ENCODE measurements at places on chromosomes 13 and 19.
A peak's percentile ranks its signal among the peaks of the same experiment; 100 is the strongest.

DNA sequence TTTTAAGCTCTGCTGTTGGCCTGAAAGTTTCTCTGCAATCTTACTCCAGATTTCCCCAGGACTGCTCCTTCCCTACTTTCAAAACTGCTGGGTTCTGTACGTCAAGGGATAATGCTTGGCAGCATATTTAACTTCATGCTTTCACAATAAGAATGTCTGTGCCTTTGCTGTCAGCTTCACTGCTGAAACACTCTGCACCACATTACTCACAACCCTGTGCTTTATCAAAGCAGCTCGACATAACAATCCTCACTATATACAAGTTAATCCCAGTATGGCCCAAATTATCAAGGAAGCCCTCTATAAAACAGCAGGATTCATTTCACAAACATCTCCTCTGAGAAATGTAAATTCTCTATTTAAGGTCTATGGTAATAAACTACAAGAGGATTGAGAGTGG lies 17.5 kb downstream of the LATS2 start:
- no peak for DNase-seq

- no peak for DNase-seq
Observed at GRCh38 chr19:43416951-43417623, 2.4 kb downstream of the TEX101 start.

DNA sequence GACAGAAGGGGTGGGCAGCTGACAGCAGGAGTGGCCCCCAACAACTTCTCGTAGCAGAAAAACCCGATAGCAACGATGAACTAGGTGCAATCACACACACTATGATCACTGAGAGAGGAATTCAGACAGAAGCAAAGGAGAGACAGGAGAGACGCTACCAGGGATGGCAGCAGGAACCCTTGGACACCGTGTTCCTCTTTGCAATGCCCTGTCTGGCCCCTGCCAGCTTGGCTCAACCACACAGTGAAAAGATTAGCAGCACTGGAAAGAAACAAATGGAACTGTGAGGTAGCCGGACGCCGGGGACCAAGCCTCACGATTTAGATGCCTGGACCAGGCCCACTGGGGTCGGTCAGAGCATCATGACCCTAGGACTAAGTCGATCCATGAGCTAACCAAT lies 23.6 kb downstream of the DCAF15 start:
- DNase-seq, result no peak

DNA sequence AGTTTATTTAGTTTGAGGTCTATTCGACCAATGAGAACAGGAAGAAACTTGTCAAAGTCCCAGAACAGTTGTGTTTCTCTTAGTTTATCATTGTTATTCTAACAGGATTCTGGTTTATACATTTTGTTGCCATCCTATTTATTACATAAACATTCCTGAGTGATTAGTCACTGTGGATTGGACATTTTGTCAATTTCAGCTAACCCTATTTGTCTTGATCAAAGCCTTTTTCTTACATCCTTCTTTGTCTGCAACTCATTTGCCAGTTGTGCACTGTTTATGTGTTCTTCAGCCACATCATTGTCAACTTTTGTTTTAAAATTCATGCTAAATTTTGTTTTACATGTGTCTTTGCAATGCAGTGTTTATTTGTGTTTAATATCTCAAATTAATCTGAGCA lies 886.0 kb upstream of the SLC10A2 start:
- DNase-seq, result no peak

DNA sequence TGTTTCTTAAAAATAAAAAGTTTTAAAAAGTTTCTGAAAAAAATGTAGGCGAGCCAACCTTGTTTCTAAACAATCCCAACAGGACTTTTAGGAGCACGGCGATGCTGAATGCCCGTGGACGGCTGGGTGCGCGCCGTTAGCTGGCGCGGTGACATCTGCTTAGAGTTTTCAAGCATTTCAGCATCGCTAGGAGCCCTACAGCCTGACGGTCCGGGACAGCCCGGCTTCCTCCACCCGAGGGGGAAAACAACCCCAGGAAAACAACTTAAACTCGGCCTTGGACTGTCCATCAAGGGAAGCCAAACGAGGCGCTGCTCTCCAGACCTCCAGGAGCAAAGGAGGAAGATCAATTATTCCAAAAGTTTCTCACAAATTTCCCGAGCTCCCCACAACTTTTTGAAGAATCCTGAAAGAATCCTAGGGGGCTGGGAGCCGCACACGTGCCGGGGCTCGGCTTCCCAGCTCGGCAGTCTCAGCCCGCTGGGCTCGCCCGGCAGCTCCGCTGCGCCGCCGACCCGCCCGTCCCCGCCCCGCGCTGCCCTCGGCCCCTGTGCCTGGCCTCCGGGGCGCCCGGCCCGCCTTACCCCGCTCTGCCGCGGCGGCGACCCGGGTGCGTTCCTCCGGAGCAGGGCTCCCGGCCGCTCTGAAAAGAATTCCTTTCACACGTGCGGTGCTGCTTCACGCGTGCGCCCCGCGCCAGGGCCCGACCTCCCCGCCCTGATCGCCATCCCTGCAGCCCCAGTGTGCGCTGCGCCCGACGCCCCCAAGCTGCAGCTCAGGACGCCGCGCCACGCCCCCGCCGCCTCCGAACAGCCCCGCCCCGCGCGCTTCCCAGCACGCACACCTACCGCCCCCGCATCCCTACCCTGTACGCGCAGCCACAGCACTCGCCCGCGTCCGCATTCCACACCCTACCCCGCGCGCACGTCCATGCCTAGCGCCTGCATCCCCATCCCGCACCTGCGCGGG lies at the start of gene GJA3:
Gene GJA3, minus strand, starts transcription at position 747 of the 969 bp plus-strand sequence. CDS start 17,764 bp downstream, outside the sequence.
- peak; percentile 49 for DNase-seq

- peak; percentile 92 for DNase-seq
Observed at GRCh38 chr19:47112166-47112996, 1.2 kb downstream of the ZC3H4 start.

- no peak for DNase-seq
Observed at GRCh38 chr13:67045357-67045756, 184.8 kb downstream of the PCDH9 start.

DNA sequence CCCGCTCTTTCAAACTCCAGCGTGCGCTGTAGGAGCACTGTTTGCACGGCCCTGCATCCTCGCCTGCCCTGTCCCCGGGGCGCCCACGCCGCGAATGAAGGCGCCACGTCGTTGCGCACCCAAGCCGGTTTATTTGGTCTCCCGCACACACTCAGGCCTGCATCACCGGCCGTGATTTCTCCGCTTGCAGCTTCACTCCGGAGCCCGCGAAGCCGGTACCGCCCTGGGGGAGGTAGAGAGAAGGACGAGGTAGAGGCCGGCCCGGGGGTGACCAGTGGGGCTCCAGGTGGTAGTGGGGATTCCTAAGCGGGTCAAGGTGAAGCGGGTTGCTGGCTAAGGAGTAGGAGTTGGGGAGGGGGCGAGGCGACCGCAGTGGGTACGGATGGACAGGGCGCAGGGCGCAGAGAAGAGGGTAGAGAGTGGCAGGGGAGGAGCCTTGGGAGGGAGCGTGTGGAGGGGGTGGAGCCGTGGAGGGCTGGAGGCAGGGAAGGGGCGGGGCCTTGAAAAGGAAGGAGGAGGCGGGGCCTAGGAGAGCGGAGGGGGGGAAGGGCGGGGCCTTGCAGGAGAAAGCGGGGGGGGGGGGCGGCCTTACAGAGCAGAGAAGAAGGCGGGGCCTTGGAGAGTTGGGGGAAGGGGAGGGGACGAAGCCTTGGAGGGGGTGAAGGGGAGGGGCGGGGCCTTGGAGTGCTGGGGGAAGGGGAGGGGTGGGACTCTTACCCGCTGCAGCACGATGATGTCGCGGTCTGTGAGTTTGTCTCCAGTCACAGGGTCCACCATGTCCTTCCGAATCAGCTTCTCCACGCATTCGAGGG lies 24.6 kb downstream of the NOSIP start:
- DNase-seq, result peak; percentile 86

GRCh38 chr19:40585241-40585981 lies 8.7 kb downstream of the SHKBP1 start:
- DNase-seq, result no peak

- DNase-seq, result no peak
Observed at GRCh38 chr13:110346661-110347067, 39.6 kb downstream of the COL4A2 start.

DNA sequence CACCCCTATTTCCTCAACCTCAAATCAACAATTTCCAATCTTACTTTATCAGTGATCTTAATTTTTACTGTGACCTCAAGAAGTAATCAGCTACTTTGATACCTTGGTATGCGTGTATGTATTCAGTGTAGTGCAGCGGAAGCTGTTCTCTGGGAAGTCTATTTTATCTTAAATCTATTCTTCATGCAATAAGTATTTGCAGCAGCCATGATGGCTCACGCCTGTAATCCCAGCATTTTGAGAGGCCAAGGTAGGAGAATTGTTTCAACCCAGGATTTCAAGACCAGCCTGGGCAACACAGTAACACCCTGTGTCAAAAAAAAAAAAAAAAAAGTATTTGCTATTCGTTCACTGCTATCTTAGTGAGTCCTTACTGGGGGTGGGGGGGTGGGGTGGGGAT lies 6.5 kb downstream of the SLC25A30 start:
- DNase-seq, result no peak

DNA sequence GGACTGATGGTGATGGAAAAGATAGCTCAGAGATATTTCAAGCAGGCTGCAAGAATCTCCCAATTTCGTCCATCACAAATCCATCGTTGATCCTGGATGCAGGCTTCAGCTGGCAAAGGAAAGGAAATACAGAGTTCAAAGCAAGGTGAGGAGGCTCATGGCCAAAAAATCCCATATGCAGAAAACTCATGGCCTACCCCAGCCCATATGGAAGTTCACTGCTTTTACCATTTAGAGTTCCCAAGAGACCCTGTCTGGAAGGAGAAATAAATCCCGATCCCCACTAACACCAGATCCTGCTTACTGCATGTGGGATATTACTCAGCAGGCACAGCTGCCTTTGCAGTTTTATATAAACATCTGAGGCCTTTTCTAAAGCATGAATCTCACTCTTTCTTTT lies 412.9 kb upstream of the SPRY2 start:
- DNase-seq, result no peak

GRCh38 chr13:101575581-101575980 lies 123.1 kb downstream of the ITGBL1 start:
- DNase-seq, result no peak

DNA sequence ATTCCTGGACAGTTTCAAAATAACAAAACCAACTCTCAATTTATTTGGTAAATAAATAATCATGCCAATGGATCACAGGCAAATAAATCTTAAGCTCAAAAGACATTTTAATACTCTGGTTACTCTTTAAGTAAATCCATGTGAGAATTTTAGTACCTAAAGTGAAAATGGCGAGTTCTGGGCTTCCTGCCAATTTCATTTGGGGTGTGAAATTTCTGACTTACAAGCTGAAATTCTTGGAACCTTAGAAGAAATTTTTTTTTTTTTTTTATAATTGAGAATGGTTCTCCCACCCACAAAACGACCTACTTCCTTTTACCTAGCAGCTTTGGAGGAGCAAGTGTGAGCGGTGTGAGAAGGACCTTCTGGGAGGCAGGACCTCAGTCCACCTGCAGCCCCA lies 354.5 kb upstream of the NBEA start:
- DNase-seq, result no peak

DNA sequence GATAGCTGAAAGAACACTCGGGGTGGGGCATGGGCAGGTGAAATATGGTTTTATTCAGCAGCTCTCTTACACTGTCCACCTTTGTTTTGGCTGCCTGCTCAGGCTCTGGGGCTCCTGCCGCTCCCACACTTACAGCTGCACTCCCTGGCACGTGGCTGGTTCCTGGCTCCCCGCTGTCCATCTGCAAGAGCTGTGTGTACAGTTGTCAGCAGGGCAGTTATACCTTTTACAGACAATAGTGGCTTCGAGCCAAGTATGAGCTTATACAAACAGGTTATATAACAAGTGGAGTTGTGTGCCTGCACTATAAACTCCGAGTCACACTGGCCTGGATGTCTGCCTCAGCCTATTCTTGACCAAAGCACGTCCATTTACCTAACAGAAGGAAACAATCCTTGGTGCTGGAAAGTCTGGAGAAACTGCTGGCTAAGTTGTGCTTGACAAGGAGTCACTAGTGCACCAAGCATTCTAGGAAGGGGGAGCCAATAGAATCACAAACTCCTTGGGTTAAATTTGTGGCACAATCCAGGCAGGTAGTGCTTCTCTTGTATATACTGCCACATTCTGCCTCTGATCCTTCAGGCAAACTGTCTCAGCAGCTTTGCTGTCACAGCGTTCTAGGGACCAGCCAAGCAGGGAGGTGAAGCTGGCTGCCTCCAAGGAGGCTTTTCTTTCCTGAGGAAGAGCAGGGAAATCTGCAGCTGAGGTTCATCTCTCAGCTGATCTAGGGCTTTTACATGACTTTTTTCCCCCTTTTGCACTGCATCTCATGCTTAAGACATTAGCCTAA lies 68.2 kb downstream of the NHLRC3 start:
- no peak for DNase-seq

- DNase-seq, result no peak
Observed at GRCh38 chr13:113777311-113778260, 18.6 kb downstream of the TMEM255B start.

DNA sequence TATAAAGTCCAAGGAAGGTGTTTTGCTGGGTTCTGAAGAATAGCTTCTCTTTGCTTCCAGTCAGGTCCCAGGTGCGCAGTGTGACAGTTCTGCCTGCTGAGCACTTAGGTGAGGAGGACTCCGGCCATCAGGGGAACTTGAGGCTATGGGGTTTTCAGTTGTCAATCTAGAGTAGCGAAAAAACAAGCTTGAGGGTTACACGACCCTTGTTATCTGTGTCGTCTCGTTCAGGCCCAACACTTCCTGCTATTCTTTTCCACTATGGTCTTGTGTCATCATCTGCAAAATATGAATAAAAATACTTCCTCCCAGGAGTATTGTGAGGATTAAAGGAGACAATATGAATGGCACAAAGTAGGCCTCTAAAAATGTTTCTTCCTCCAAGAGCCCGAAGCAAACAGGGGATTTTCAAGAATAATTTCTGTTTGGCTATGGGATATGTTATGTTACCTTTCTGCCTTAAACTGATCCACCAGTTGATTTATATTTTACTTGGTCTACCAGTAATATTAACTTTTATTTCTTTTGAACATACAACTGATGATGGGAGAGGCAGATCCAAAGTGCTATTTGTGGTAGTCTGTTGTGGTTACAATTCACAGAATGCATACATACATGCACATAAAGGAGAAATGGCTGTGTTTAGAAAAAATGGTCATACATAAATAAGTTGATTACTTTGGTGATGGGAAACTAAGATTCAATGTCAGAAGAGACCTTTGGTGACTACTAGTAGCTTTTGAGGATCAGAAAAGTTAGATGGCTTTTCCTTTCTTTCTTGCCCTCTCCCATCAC lies 40.5 kb upstream of the RCBTB2 start:
- DNase-seq, result no peak

- no peak for DNase-seq
Observed at GRCh38 chr13:110392510-110393240, 85.6 kb downstream of the COL4A2 start.

- DNase-seq, result no peak
Observed at GRCh38 chr13:47303626-47304025, 406.8 kb upstream of the HTR2A start.

- DNase-seq, result no peak
Observed at GRCh38 chr13:76646946-76647345, 239.3 kb downstream of the KCTD12 start.

- DNase-seq, result no peak
Observed at GRCh38 chr13:74774264-74774663, 640.1 kb upstream of the KLF12 start.
